Stimulated activated CD4-positive, alpha-beta T cell treated with anti-CD3 and anti-CD28 coated beads, TNF-alpha, amount 100 ng/mL, for 1 hour (primary cell): ENCODE measurements at places on chromosomes 6 and 20.

GRCh38 chr20:5488823-5489222, 172.1 kb upstream of the PROKR2 start:
- DNase-seq: no peak

GRCh38 chr20:33667245-33667675, 517 bp downstream of the ACTL10 start:
- no peak for DNase-seq

DNA sequence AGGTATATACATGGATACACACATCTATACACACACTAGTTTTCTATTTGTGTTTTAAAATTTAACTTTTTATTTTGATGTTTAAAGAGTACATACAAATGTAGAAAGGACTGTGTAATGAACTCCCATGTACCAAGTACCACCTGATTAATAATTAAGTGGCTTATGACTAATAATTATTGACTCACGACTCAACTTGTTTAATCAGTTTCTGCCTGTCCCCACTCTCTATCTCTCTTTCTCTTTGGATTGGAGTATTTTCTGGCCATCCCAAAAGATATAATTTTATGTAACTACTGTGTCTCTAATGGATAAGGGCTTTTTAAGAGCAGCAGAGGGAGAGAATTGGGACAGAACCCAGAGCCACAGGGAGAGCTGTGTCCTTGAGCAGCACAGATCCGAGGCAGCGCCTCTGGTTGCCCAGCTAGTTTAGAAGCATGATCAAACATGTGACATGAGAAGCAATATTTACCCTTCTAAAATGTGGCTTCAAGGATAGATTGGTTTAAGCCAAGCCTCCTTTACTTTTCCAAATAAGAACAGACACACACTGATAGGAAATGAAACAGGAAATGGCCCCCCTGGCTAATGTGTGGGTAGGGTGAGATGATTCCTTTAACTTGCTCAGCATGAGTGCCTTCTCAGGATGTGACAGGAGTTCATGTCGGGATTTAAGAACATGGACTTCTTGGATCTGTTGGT, 81.0 kb downstream of the ERMARD start:
- no peak for DNase-seq

DNA sequence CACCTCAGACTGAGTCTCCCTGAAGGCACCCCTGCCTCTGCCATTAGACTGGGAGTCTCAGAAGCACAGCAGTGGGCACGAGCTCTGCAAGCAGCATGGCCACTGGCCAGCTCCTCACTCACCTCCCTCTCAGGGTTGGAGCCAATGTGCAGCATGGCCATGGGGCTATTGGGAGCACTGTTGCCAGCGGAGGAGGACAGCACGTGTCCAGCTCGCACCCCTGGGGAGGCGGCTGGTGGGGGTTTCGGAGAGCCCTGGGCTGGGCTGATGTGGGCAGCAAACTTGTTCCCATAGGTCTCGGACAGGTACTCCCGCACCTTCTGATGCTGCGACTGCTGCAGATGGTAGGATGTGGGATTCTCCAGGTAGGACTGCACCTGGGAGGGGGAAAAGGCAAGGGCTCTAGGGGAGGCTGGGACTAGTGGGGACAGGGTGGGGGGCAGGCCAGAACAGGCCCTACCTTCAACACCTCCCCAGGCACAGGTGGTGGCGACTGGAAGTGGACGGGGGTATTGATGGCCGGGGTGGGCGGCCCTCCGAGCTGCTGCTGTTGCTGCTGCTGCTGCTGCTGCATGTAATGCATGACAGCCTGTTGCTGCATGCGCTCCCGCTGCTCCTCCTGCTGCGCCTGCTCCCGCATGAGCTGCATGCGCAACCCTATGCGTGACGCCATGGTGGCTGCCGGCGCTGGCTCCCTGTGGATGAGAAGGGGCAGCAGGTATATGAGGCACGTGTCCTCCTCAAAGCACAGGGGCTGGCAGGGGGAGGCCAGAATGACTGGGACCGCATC, 44.7 kb downstream of the TFEB start:
- DNase-seq: no peak
